ENCODE measurements at places on chromosomes 6 and 20. TPM values are rescaled to one million over a fixed set of nuclear protein-coding genes. Genes with fewer than 3 reads are reported as not detected.
A peak's percentile ranks its signal among the peaks of the same experiment; 100 is the strongest.

DNA sequence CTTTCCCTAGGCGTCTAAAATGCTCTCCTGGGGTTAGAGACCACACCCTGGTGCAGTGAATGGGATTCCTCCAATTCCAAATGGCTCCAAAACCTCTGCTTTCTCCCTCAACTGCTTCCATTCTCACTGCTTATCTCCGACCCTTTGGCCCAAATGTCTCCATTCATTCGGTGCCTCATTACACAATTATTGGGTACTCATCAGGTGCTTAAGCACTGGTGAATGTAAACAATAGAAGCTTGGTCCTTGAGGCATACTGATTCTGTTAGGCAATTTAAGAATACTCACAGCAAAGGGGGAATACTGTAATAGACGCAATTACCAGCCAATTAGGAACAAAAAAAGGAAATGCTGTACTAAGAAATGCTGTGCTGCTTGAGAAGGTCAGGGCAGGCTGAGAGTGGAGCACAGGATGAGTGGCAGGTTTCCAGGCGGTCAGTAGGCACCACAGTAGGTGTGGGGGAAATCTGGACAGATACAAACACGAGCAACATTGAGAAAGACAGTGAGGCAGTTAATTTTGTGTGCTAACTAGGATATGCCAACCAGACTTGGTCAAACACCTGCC lies 23.0 kb downstream of the GMDS start:
- DNase-seq: no peak

- no peak for DNase-seq
Observed at GRCh38 chr20:52880259-52880658, 91.9 kb upstream of the TSHZ2 start.

The NHSL1 gene
- 2.6 TPM for total RNA-seq

The RBM38 gene
- 108 TPM for total RNA-seq

- no peak for DNase-seq
Observed at GRCh38 chr6:72350296-72350881, 271.5 kb upstream of the KCNQ5 start.

- DNase-seq: no peak
Observed at GRCh38 chr20:59102841-59103299, 60.3 kb upstream of the PRELID3B start.

- DNase-seq: peak; percentile 75
Observed at GRCh38 chr6:111605100-111605751, 452 bp downstream of the TRAF3IP2 start.

The RAD21L1 gene
- 7.5 TPM for total RNA-seq

The DEFB124 gene
- not detected for total RNA-seq

DNA sequence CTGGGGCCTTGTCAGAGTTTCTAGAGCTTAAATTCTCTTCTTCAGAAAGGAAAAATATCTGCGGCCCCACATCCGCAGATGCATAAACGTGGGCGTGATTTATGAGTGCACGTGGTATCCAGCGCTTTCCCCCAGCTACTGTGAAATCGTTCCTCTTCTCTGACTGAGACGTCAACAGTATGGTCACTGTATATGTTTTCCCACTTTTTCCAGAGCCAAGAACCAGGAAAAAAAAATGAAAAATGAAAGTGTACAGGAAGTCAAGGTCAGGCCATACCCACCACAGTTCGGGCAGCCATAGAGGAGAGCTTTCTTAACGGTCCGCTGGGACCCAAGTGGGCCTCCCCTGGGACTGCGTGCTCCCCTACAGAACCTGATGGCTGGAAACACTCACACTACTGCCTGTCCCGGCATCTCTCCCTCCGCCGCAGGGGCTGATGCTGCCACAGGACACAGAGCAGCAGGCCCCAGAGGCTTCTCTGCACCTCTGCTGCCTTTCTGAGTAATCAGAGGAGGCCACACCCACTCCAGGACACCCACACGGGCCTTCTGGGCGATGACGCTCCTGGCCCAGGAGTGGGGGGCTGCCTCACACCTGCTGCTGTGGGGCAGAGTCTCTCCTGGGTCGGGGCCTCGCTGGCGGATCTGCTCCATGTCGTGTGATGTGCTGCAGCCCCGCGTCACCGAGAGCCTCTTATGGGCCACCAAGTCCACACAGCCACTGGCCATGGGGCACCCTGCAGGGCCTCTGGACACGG lies 16.4 kb upstream of the STX16 start:
- no peak for DNase-seq

DNA sequence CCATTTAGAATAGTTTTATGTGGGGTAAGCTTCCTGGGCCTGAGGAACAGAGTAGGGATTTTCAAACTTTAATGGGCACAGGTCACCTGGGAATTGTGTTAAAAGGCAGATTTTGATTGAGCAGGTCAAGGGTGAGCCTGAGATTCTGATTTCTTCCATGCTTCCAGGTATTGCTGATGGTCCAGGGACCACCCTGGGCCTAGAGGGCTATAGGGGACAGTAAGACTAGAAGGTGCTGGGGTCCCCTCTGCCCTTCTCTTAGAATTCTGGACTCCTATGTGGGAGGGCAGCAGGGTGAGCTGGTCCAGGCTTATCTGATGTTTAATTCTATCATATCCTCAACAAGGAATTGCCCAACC lies 2.6 kb downstream of the DDR1 start:
- no peak for DNase-seq

The COL21A1 gene
- 10.5 TPM for total RNA-seq

- DNase-seq: no peak
Observed at GRCh38 chr6:35089935-35090505, 51.1 kb downstream of the TCP11 start.

The IMPG1 gene
- total RNA-seq: 0.68 TPM

DNA sequence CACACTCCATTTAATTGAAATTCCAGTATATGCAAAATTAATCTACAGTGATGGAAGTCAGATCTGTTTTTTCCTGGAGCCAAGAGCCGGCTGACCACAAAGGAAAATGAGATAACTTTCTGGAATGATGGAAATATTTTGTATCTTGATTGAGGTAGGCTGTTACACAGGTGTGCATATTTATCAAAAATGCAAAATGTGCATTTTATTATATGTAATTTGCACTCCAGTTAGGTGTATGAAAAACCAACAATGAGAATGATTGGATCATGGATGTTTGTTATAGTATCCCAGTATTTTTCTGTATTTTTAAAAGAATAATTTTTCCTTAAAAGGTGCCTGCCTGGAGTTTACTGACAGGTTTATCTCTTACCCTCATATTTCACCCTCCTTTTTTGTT lies 242.0 kb upstream of the JAG1 start:
- DNase-seq: no peak

DNA sequence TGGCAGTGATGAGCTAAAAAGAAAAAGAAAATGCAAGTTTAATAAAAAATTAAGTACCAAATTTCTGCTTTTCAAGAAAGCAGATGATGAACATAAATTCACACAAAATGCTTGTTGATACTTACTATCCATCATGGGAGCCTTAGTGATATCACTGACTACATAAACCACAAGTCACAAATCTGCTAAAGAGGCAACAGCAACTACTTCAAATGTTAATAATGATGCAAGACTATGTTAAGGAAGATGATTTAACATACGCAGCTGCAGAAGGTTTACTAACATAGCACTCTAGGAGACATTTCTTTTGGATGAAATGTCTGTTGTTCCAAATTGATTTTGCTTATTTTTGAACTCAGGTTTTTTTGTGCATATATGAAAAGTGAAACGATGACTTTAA lies 18.6 kb downstream of the FYN start:
- DNase-seq: no peak

The PCMT1 gene
- total RNA-seq: 196 TPM
